ENCODE measurements at places on chromosomes 7 and 10.

- DNase-seq: no peak
Measured at GRCh38 chr10:102668326-102669107, 24.2 kb downstream of the TRIM8 start.

DNA sequence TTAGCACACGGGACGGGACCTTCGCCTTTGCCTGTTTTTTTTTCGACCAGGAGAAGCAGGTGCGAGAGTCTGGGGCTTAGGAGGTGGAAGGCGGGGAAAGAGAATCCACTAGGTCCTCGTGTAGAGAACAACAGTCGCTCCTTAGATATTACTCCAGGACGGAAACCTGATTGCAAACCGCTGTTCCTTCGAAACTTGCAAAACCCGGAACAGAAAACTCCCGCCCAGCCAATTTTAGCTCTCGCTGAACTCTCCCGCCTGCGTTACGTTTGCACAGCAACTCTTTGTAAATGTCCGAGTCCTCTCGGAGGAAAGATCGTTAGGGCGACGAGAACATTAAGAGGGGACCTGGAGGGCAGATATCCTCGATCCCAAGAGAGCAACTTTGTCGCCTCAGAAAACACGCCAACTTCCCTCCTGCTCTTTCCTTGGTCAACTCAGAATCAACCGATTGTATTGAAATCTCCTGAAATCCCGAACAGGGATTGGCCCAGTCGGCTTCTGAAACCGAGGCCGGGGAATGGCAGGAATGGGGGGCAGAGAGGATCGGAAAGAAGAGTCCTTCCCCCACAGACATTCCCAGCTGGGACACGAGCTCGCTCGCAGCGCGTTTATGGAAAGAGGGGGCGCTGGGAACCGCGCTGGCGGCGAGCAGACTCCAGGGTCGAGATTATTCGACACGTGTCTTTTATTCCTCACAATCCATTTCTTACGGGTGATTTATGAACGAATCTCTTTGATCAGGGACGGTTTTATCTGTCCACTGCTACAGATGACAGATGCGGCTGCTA lies 9.9 kb downstream of the TWIST1 start:
- peak; percentile 79 for DNase-seq

DNA sequence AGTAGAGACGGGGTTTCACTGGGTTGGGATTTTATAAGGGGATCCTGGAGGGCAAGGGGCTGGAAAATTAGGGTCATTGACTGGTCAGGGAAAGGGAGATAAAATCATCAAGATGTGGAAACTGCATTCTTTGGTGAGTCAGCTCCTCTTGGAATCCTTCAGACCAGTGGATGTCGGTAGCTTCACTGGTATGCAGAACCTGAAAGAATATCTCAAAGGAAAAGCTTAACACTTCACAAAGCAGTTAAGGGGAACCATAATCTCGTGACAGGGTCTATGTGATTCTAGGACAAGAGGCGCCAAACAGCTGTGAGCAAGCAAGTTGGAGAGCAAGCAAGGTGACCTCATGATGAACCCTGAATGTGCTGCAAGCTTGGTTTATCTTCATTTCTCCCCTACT lies 634.7 kb upstream of the AUTS2 start:
- DNase-seq: peak; percentile 72

GRCh38 chr10:120883071-120883470 lies 31.9 kb downstream of the WDR11 start:
- DNase-seq: peak; percentile 7

DNA sequence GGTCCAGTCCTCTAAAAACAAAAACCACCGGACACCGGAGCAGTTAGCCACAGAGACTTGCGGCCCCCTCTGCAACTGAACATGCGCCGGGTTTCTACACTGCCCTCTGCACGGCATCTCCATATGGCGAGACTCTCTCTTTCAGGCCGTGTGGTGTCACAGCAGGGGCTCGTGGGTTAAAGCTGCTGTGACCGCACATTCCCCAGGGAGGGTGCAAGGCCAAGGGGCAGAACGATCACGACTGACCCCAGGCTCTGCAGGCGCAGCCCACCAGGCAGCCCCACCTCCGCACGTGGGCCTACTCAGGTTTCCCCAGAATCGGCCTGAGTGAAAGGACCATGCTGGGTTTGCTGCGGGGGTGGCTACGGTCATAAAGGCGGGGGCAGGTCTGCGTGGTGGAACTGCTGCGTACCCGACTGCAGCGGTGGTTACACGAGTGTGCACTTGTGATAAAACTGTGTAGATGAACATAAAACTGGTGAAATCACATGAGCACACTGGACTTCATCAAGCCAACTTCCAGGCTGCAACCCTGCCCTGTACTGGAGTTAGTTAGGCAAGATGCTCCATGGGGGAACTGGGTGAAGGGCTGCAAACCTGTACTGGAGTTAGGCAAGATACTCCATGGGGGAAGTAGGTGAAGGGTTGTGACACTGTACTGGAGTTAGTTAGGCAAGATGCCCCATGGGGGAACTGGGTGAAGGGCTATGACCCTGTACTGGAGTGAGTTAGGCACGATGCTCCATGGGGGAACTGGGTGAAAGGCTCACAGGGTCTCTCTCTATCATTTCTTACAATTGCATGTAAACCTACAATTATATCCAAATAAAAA lies 81.4 kb upstream of the PPP2R2D start:
- peak; percentile 13 for DNase-seq

DNA sequence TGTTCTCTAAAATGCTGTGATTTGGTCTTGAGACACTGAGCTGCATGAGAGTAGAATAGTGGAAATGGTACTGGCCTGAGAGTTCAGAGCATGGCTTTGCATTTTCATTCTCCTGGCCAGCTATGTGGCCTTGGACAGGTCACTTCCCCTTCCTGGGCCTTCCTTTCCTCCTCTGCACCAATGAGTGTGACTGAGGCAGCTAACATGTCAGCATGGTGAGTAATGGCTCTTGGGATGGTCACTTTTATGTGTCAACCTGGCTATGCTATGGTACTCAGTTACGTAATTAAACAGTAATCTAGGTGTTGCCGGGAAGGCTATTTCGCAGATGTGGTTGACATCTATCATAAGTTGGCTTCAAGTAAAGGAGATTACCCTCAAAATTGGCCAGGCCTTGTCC lies 109.3 kb downstream of the RTKN2 start:
- no peak for DNase-seq

DNA sequence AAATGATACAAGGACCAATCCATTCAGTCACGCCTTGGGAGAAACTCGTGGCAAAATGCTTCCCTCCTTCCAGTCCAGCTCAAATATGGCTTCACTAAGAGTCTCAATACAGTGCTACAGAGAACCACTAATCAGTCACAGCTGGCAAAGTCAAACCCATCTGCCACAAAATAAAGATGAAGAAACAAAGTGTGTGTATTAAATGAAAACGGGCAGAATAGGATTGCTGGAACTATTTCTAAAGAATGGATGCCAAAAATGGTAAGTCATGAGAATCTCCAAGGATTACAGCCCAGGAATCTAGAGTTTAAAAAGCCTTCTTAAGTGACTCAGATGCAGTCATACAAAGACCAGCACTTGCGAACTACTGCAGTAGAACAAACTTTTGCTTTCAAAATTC lies 61.9 kb downstream of the CACUL1 start:
- no peak for DNase-seq

DNA sequence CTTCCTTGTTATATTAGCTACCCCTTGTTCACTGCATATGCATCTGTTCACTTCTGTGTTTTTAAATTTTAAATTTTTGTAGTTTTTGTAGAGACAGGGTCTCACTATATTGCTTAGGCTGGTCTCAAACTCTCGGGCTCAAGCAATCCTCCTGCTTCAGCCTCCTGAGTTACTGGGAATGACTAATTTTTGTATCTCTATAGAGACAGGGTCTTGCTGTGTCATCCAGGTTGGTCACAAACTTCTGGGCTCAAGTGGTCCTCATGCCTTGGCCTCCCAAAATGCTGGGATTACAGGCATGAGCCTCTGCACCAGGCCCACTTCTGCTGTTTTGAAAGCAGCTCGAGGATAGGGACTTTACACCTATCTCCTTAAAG lies 64.6 kb downstream of the PRTFDC1 start:
- no peak for DNase-seq

DNA sequence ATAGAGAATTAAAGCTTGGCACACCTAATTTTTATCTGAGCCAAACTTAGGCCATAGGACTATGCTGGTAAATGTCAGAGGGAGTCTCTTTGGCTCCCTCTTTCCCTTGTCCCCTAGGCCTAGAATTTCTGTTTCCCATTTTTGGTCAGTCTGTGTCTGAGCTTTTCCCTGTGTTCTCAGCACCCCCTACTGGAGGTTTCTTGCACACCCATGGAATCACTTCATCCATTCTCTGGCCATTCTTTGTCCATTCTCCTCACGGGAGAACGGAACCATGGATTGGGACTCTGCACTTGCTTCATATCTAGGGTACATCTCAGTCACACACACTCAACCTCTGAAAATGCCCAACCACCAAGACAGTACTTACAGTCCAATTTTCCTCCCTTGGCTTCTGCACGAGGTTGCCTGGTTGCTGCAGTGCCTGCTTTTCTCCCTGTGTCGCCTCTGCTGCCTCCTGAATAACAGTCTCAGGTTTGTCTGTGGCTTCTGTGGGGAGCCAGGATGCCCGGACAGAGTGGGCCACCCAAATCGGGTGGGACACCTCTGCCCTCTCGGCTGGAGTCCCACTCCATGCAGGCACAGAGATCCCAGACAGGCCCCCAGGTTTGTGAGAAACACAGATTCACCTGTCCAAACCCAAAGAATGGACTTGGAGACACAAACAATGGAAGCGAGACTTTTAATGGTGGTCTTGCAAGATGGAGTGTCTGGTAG lies 35.1 kb upstream of the DNAH11 start:
- peak; percentile 25 for DNase-seq

Measured in MV-4-11 (cell line).